ENCODE measurements at places on chromosomes 2 and 18. TPM values are rescaled to one million over a fixed set of nuclear protein-coding genes. Genes with fewer than 3 reads are reported as not detected.

DNA sequence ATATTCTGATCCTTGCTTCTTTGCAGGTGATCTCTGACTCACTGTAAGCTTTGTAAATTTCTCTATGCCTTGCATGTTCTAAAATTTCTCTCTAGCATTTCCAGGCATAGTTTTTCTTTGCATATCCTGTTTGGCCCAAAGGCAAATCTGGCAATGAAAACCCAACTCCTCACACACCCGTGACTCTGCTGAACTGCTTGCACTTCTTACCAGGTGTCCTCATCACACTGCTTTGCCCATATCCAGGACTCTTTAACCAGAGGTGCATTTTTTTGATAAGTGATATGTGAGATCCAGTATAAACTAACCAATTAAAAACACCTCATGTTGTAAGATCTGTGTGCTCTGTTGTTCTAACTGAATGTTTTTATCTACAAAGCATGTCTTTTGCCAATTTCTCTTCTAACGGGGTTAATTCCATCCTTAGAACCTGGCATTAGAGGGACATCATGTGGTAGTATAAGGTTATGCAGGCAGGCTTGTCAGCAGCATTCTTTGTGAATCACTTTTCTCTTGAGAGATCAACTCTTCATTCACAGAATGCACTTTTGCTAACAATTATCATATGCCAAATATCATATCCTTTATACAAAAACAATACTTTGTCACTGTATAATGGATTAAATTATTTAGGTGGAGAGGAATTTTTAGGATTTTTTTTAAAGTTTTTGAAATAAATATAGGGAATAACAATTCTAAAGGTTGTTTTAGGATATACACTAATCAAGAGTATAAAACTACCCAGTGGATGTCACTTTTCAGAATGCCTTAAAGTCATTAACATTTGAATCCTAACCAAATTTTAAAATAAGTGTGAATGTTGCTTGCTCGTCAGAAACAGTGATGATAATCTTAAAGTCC is 20.8 kb upstream of the TMX3 start:
- DNase-seq: no peak

- no peak for DNase-seq
Measured at GRCh38 chr2:16717477-16717876, 51.8 kb upstream of the CYRIA start.

GRCh38 chr2:60565472-60565871 is 12.0 kb upstream of the BCL11A start:
- no peak for DNase-seq

Gene IL1RL2
- not detected for total RNA-seq
